ENCODE measurements at places on chromosomes 7 and 10. TPM values are rescaled to one million over a fixed set of nuclear protein-coding genes. Genes with fewer than 3 reads are reported as not detected.

RSPH10B2 gene
- not detected for total RNA-seq

COX19 gene
- total RNA-seq: 7.8 TPM

NUTM2E gene
- 0.52 TPM for total RNA-seq

EN2 gene
- total RNA-seq: 0.54 TPM

UTF1 gene
- 0.16 TPM for total RNA-seq

MYPN gene
- 2.7 TPM for total RNA-seq

OR9A2 gene
- total RNA-seq: not detected

KCNH2 gene
- 0.43 TPM for total RNA-seq

GTF2IRD1 gene
- 7.7 TPM for total RNA-seq

SKIDA1 gene
- total RNA-seq: 1.6 TPM

SPDYE1 gene
- total RNA-seq: not detected

CCL24 gene
- not detected for total RNA-seq

LLCFC1 gene
- total RNA-seq: not detected

CYP2C8 gene
- not detected for total RNA-seq

SPDYE16 gene
- total RNA-seq: not detected

H2BK1 gene
- not detected for total RNA-seq

ZMYND11 gene
- 40.7 TPM for total RNA-seq

GSTO2 gene
- 1.4 TPM for total RNA-seq
